Nephron progenitor cell (in vitro differentiated cells): ENCODE measurements at places on chromosomes 12 and 14.

GRCh38 chr12:64147011-64147631 lies 75.0 kb downstream of the KICS2 start:
- H3K36me3 ChIP-seq: peaks cover 21% of the 10 kb centered on the region
- H3K27ac ChIP-seq: peak overlapping the region; percentile 94
- peak overlapping the region; percentile 24 for H3K4me3 ChIP-seq
- peak; percentile 47 for DNase-seq

DNA sequence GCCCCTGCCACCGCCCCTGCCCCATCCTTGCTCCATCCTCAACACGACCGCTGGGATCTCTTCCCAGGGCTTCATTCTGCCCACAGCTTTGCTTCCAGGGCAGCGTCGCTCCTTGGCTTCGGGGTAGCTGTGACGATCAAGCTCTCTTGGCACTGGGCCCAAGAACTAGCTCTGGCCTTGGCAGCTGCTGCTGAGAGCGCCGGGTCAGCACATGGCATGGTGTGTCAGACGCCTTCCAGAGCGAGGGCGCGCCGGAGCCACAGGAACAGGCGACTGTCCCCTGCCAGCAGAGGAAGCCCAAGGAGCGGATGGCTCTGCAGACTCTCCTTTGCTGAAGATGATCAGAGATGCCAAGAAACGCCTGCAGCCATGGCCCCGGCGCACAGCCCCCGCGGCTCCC lies 15.9 kb downstream of the RAB35 start:
- H3K27me3 ChIP-seq: no peaks in the 10 kb centered on the region
- peak overlapping the region; percentile 42 for H3K27ac ChIP-seq
- no peak for DNase-seq
- H3K4me1 ChIP-seq: peaks cover 50% of the 10 kb centered on the region
- H3K4me3 ChIP-seq: no peak overlapping the region

GRCh38 chr12:51200806-51201205 lies 17.1 kb downstream of the POU6F1 start:
- no peak overlapping the region for H3K27ac ChIP-seq
- H3K4me3 ChIP-seq: no peak overlapping the region
- H3K36me3 ChIP-seq: no peaks in the 10 kb centered on the region

DNA sequence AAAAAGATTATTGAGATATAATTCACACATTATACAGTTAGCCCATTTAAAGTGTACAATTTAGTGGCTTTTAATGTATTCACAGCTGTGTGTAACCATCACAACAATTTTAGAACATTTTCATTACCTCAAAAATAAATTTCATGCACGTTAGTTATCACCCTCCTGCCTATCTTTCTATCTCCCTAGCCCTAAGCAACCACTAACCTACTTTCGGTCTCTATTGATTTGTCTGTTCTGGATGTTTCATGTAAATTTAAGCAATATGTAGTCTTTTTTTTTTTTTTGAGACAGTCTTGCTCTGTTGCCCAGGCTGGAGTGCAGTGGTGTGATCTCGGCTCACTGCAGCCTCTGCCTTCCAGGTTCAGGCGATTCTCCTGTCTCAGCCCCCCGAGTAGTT lies 439.4 kb downstream of the PCNX1 start:
- H3K4me3 ChIP-seq: no peak overlapping the region
- no peaks in the 10 kb centered on the region for H3K27me3 ChIP-seq
- peaks cover 39% of the 10 kb centered on the region for H3K4me1 ChIP-seq
- H3K36me3 ChIP-seq: peaks cover 26% of the 10 kb centered on the region
- H3K27ac ChIP-seq: no peak overlapping the region

DNA sequence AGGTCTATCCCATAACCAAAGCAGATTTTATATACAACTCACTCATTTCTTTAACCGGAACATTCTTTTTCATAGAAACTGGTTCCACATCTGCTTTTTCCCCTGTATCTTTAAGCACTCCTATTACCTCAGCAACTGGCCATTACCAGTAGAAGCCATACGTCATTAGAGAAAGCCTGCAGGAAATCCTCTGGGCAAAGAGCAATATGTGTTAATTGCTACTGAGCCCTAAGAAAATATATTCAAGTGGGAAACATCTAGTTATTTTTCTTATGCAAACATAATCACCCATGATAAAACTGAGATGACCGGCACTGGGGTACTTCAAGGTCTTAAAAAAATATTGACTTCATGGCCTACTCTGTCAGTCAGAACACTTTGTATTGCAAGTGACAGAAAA lies 28.2 kb upstream of the CPSF6 start:
- DNase-seq: no peak
- H3K27me3 ChIP-seq: no peaks in the 10 kb centered on the region
- no peak overlapping the region for H3K4me3 ChIP-seq
- H3K4me1 ChIP-seq: no peaks in the 10 kb centered on the region
- no peak overlapping the region for H3K27ac ChIP-seq

- DNase-seq: no peak
- peak overlapping the region; percentile 26 for H3K27ac ChIP-seq
- H3K36me3 ChIP-seq: peaks cover 39% of the 10 kb centered on the region
- no peak overlapping the region for H3K4me3 ChIP-seq
- peaks cover 38% of the 10 kb centered on the region for H3K4me1 ChIP-seq
Measured at GRCh38 chr12:11879306-11879705, 191.4 kb upstream of the BCL2L14 start.

GRCh38 chr14:106666341-106666740 lies 1140.0 kb downstream of the TMEM121 start:
- no peak for DNase-seq
- no peak overlapping the region for H3K27ac ChIP-seq
- H3K36me3 ChIP-seq: no peaks in the 10 kb centered on the region
- H3K4me3 ChIP-seq: no peak overlapping the region
- peaks cover 3% of the 10 kb centered on the region for H3K27me3 ChIP-seq

- H3K4me3 ChIP-seq: no peak overlapping the region
- H3K27me3 ChIP-seq: peaks cover 3% of the 10 kb centered on the region
- DNase-seq: no peak
- no peaks in the 10 kb centered on the region for H3K36me3 ChIP-seq
- H3K4me1 ChIP-seq: no peaks in the 10 kb centered on the region
Measured at GRCh38 chr12:86290615-86291014, 34.4 kb upstream of the MGAT4C start.

DNA sequence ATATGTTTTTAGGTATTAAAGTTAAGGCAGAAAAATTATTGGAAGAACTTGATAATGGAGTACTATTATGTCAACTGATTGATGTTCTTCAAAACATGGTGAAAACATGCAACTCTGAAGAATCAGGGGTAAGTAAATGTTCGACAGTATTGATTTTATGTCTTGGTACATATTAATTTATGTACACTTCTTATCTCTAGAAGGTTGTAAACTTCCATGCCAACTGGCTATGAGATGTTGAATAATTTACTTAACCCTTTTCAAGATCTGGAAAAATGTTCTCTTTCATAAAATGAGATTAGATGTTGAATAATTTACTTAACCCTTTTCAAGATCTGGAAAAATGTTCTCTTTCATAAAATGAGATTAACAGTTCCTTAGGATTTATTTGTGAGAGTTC lies 28.1 kb downstream of the GAS2L3 start:
- H3K27me3 ChIP-seq: no peaks in the 10 kb centered on the region
- no peak overlapping the region for H3K27ac ChIP-seq
- H3K4me1 ChIP-seq: no peaks in the 10 kb centered on the region

GRCh38 chr14:98375566-98375965 lies 896.4 kb downstream of the BCL11B start:
- no peak for DNase-seq
- peaks cover 6% of the 10 kb centered on the region for H3K4me1 ChIP-seq
- no peaks in the 10 kb centered on the region for H3K36me3 ChIP-seq
- H3K27ac ChIP-seq: no peak overlapping the region

DNA sequence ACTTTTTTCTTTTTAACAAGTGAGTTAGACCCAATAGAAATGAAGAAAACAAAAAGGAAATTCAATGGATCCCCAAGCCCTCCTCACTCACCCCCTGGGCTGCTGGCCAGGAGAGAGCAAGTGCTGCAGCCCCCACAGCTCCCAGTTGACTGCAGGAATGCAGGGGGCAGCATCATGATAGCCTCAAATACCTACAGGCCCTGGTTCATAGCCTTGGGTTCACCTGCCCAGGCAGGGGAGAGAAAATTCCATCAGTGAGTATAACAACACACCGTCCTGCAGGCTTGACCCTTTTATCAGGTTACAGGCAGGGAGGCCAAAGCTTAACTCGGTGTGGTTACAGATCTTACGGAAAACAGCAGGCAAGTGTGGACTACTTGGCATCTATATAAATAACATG lies 76.3 kb downstream of the PHLDA1 start:
- H3K4me1 ChIP-seq: peaks cover 45% of the 10 kb centered on the region
- no peak overlapping the region for H3K27ac ChIP-seq
- DNase-seq: no peak
- H3K36me3 ChIP-seq: no peaks in the 10 kb centered on the region
- peaks cover 4% of the 10 kb centered on the region for H3K27me3 ChIP-seq

DNA sequence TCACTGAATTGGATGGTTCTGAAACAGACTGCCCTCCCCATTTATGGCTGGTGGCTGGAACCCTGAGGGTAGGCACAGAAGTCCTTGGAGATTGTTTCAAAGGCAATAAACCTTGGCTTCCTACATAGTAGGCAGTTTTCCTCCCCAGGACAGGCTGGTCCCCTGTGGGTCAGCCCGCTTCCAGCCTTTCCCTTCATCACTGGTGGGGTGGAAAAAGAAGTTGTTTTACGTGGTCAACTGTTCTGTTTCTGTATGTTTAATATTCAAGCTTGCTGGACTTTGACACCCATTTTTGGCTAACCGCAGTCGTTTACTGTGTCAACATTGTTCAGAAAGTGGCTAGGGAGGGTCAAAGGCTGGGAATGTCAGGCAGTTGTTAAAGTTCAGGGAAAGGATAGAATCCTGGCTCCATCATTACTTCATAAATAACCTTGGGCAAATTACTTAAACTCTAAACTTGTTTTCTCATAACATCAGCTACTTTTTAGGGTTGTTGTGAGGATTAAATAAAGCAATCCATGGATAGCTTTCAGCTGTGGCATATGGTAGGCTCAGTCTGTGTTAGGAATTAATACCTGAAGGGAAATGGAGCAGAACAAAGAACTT lies 2.4 kb downstream of the KLHDC2 start:
- peaks cover 28% of the 10 kb centered on the region for H3K36me3 ChIP-seq
- H3K4me3 ChIP-seq: peak overlapping the region; percentile 99
- H3K27me3 ChIP-seq: no peaks in the 10 kb centered on the region
- H3K27ac ChIP-seq: peak overlapping the region; percentile 79

- peaks cover 99% of the 10 kb centered on the region for H3K27me3 ChIP-seq
- no peak overlapping the region for H3K27ac ChIP-seq
- no peak overlapping the region for H3K4me3 ChIP-seq
- no peaks in the 10 kb centered on the region for H3K36me3 ChIP-seq
- peaks cover 17% of the 10 kb centered on the region for H3K4me1 ChIP-seq
- DNase-seq: peak; percentile 22
Measured at GRCh38 chr14:20657216-20658211, 16.0 kb upstream of the OR6S1 start.

DNA sequence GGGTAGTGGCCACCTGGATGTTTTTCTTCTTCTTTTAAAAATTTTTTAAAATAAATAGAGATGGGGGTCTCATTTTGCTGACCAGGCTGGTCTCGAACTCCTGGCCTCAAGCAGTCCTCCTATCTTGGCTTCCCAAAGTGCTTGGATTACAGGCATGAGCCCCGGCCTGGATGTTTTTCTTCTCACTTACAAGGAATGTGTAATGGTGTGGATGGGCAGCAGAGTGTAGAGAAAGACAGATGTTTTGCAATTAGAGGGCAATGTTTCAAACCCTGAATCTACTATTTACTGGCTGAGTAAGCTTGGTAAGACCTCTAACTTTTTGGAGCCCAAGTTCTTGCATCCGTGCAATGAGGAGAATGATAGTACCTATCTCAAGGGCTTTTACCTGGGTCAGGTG lies 48.1 kb downstream of the ADCK1 start:
- no peak for DNase-seq
- H3K4me3 ChIP-seq: no peak overlapping the region
- H3K27ac ChIP-seq: peak overlapping the region; percentile 20
- H3K27me3 ChIP-seq: peaks cover 10% of the 10 kb centered on the region
- H3K36me3 ChIP-seq: no peaks in the 10 kb centered on the region

- no peak overlapping the region for H3K27ac ChIP-seq
- H3K4me1 ChIP-seq: peaks cover 31% of the 10 kb centered on the region
- no peak for DNase-seq
- peaks cover 20% of the 10 kb centered on the region for H3K27me3 ChIP-seq
Measured at GRCh38 chr14:61469781-61470180, 148.4 kb downstream of the PRKCH start.

- no peak overlapping the region for H3K27ac ChIP-seq
- no peak for DNase-seq
Measured at GRCh38 chr12:47590771-47591360, 115.0 kb downstream of the RPAP3 start.

DNA sequence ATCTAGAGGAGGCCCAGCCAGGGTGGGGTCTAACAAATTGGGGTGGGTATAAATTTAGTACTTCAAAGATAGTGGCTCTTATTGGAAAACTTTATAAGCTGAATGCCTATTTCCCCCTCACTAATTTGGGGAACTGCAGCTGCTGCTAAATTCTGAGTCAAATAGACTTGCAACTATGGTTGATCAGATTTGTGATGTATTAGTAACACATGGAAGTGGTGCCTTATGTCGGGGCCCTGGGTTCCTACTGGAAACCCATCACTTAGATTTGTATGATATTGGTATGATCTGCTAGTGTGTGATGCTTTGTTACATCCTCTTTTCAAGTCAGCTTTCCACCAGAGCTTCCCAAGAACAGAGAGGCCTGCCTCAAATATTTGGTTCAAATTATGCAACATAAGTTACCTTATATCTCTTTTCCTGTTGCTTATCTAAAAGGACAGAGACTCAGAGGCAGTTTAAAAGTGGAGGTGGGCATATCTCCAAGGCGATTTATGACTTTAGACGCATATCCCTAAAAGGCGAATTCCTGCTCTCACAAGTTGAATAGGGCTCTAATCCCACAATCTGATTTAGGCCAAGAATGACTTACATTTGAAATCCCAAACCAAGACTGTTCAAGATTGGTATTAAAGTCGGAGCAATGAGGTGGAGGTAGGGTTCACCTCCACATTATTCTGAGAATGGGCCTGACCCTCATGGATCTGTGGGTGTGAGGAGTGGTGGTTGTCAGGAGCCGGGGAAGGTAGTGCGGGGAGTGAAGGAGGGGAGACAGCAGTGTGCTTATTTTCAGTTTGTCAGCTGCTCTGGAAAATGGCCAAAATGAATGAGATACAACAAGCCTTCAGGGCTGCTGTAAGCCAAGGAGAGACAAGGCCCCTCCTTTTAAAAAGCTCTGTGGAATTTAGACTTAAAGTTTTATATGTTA lies 425.8 kb downstream of the RAD51B start:
- peak overlapping the region; percentile 96 for H3K27ac ChIP-seq
- no peaks in the 10 kb centered on the region for H3K27me3 ChIP-seq
- peaks cover 92% of the 10 kb centered on the region for H3K4me1 ChIP-seq
- peak overlapping the region; percentile 16 for H3K4me3 ChIP-seq
- DNase-seq: no peak

- peaks cover 11% of the 10 kb centered on the region for H3K4me1 ChIP-seq
- no peaks in the 10 kb centered on the region for H3K36me3 ChIP-seq
- no peak overlapping the region for H3K4me3 ChIP-seq
- peaks cover 23% of the 10 kb centered on the region for H3K27me3 ChIP-seq
- DNase-seq: no peak
Measured at GRCh38 chr14:94462219-94462551, 9.6 kb upstream of the SERPINA11 start.

GRCh38 chr12:124520907-124521306 lies 46.5 kb downstream of the NCOR2 start:
- no peak for DNase-seq
- H3K4me3 ChIP-seq: no peak overlapping the region
- peaks cover 6% of the 10 kb centered on the region for H3K27me3 ChIP-seq
- peaks cover 50% of the 10 kb centered on the region for H3K4me1 ChIP-seq
- H3K36me3 ChIP-seq: peaks cover 4% of the 10 kb centered on the region
- H3K27ac ChIP-seq: no peak overlapping the region

GRCh38 chr14:51304438-51304837 lies 64.4 kb downstream of the TMX1 start:
- no peak overlapping the region for H3K4me3 ChIP-seq
- H3K27me3 ChIP-seq: no peaks in the 10 kb centered on the region
- H3K4me1 ChIP-seq: peaks cover 21% of the 10 kb centered on the region
- no peak for DNase-seq
- H3K36me3 ChIP-seq: no peaks in the 10 kb centered on the region
- no peak overlapping the region for H3K27ac ChIP-seq
